Activated CD4-positive, CD25-positive, alpha-beta regulatory T cell (primary cell): ENCODE measurements at places on chromosomes 11 and 22.
A peak's percentile ranks its signal among the peaks of the same experiment; 100 is the strongest.

DNA sequence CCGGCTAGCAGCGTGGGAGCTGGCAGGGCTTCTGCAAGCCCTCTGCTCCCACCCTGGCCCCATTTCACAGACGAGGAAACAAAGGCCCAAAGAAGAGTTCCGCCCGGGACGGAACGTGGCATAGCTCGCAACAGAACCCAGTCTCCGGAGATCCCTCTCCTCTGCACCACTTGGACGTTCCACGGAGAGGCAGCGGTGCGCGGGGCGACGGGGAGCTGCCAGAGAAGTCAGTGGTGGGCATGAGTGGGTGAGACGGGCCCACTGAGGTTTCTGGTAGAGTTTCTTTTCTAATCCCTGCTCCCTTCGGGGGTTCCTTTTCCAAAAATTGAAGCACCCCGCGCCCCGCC is 554 bp upstream of the NECTIN1 start:
- DNase-seq, result no peak

DNA sequence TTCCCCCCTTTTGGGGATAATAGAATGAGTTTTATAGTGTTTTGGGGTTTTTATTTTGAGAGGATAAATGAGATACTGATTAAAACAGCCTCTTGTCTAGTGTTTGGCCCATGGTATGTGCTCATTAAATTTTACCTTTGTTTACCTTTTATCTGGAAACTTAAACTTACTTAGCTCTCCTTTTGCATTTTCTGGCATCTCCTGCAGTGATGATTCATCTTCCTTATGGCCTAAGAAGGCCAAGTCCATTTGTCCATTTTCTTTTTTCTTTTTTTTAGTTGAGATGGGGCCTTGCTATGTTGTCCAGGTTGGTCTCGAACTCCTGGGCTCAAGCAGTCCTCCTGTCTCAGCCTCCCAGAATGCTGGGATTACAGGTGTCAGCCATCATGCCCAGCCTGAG is 156.3 kb downstream of the COMMD9 start:
- DNase-seq, result no peak

GRCh38 chr11:117052196-117053149 is 45.8 kb downstream of the SIK3 start:
- no peak for DNase-seq

DNA sequence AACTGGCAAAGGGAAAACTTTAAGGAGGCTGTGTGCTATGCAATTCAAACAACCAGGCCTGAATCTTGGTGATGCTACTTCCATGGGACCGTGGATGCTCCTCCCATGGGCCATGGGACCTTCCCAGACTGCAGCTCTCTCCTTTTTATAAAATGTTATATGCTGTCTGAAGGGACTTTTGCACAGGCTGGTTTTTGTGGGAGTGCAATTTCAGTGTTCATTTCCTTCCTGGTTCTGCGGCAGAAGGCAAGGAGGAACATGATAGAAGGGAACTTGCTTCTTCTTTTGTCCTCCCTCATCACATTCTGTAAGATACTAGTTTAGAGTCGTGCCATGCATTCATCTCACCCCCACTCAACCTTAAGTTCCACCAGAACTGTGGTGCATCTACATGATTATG is 68.9 kb downstream of the C11orf58 start:
- DNase-seq, result no peak

- peak; percentile 42 for DNase-seq
Measured at GRCh38 chr11:94543695-94544645, at the start of gene FUT4. Gene FUT4, plus strand, starts transcription at chr11:94543921. Its CDS starts 213 bp downstream, at chr11:94544134.

DNA sequence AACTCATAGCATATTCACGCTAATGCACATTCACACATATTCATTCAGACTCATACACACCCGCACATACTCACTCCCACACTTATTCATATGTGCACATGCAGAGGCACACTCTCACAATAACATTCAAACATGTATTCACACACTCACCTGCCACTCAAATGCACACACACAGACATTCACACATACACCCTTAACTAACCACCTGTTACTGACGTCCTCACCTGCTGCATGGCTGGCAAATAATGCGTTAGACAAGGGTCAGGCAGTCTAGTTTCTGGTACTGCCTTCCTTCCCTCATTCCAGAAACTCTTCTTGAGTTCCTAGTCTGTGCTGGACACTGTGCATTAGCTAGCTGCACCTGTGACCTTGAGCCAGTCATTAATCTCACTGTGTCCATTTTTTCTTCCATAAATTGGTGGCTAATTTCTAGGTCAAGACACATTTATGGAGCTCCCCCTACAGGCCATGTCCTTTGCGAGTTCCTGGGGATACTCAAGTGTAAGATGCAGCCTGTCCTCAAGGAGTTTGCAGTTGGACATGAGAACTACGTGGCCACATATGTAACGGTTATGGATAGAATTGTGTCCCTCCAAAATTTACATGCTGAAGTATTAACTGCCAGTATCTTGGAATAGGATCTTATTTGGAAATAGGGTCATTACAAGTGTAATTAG is 34.5 kb upstream of the SEZ6L start:
- no peak for DNase-seq

DNA sequence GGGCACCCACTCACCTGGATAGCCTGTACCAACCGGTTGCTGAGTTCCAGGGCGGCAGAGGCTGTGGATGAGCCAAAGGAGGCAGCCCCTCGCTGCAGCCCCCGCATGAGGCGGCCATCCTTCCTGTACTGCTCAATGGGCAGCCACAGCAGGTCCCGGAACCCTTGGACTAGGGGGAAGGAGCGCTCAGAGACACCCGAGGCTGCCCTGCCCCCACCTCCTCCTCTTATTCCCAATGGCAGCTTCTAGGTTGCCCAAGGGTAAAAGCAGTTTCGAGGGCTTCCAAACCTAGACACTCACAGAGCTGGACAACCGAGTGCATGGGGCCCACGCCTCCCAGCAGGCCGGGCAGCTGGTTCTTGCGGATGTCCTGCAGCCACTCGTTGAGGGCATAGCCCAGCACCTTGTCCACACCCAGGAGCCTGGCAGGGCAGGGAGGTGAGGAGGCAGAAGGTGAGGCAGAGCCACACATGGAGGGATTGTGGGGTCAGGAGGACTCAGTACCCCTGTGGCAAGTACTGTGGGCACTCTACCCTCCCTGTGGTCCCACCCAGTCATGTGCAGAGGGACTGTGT is 18.1 kb upstream of the EHD1 start:
- DNase-seq, result no peak

DNA sequence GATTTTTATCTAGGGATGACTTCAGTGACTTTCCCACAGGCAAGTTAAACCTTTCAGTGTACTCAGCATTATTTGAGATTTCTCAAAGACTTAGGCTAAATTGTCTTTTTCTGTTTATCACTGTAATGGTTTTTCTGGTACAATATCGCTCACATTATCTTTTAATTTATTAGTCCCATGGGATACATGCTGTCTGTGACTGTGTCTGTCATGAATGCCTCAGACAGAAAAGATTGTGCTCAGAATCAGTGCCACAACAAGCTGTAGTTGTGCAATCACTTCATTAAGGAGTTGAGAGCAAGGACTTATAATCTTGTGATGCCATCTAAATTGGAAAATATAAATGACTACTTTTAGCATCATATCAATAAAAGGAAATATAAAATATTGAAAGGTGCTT is 2374.2 kb upstream of the RAG2 start:
- DNase-seq, result no peak

DNA sequence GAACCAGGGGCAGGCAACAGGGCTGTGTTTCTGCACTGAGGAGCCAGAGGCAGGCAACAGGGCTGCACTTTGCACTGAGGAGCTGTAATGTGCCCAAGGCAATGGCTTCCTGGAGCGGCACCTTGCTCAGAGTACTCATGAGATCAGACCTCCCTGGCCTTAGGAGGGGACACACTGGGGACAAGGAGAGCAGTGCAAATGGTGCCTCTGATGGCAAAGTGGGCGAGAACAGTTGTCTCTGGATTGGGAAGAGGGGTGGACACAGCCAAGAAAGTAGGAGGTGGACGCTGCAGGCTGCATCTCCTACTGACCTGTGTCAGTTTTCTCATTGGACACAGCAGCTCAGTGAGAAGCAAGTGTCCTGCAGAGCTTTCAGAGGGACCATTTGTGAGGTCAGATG is 1443.3 kb downstream of the TBC1D22A start:
- no peak for DNase-seq

- DNase-seq, result no peak
Measured at GRCh38 chr11:26194881-26195280, 137.0 kb upstream of the ANO3 start.

DNA sequence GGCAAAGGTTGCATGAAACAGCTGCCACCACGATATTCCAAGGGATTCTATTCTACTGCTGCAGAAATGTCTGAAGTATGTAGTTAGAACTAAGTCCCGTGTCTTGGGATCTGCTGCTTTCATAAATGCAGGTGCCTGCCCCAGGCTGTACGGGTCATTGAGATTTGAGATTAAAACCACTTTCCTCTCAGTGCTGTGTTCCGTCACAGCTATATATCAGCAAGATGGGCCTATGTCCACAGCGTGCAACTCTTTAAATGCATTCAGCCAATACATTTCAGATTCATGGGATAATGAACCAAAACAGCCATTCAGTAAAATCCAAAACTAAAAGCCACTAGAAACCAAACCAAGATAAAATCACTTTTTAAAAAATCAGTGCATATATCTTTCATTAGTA is 107.3 kb upstream of the LUZP2 start:
- DNase-seq, result no peak

DNA sequence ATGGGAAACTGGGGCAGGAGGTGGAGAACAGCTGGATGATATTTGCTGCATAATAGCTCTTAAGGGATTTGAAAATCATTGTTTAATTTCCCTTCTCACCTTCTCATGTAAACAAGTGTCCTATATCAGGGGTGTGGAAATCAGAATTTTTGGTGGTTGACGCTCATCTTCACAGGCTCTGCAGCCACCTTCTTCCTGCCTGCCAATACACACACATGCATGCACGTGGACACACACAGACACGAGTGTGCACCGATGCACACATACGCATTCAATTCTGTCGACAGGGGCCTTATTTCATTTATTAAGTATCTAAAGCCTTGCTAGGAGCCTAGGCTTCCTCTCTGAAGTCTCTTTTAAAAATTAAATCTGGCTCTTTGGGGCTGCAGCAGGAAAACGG is 349.4 kb upstream of the NCAM1 start:
- no peak for DNase-seq

GRCh38 chr22:26333088-26333800 is 95.8 kb upstream of the ASPHD2 start:
- no peak for DNase-seq

DNA sequence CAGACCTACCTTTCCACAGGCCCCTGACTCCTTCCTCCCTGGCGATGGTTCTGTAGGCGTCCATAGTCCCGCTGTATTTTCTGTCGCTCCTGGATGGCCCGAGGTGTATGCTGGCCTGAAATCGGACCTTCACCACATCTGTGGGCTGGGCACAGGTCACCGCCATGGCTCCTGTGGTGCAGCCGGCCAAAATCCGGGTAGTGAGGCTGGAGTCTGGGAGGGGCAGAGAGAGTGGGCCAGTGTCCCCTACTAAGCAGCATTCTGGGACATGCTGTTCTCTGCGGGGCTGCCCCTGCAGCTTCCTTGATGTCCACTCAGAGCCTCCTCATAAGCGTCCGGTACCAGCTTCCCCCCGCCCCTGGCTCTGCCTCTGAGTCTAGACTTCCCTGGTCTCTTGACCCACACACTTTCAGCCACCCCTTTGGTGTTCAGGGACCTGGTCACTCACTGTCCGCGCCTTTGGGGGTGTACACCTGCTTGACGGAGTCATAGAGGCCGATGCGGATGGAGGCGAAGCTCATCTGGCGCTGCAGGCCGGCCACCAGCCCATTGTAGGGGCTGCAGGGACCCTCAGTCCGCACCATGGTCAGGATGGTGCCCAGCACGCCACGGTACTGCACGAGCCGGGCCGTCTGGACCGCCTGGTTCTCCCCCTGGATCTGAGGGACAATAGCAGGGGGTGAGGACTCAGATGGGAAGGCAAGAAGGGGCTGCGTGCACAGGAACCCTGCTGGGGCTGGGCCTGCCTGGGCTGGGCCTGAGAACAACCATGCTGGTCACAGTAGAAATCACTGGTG is 3.0 kb downstream of the UCP3 start:
- no peak for DNase-seq

DNA sequence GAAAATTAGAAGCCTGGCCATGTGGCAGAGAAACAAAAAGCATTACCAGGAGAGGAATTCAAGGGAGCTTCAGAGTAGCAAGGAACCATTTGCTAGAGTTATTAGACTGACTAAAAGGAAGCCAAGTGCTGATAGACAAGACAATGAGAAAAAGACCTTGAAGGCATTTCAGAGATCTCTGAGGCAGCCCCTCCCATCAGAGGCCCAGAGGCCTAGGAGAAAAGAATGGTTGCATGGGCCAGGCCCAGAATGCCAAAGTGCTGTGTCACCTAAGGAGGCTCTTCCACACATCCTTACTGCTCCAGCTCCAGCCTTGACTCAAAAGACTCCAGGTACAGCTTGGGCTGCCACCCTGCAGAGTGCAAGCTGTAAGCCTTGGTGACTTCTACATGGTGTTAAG is 61.8 kb upstream of the POU2AF2 start:
- DNase-seq, result no peak

DNA sequence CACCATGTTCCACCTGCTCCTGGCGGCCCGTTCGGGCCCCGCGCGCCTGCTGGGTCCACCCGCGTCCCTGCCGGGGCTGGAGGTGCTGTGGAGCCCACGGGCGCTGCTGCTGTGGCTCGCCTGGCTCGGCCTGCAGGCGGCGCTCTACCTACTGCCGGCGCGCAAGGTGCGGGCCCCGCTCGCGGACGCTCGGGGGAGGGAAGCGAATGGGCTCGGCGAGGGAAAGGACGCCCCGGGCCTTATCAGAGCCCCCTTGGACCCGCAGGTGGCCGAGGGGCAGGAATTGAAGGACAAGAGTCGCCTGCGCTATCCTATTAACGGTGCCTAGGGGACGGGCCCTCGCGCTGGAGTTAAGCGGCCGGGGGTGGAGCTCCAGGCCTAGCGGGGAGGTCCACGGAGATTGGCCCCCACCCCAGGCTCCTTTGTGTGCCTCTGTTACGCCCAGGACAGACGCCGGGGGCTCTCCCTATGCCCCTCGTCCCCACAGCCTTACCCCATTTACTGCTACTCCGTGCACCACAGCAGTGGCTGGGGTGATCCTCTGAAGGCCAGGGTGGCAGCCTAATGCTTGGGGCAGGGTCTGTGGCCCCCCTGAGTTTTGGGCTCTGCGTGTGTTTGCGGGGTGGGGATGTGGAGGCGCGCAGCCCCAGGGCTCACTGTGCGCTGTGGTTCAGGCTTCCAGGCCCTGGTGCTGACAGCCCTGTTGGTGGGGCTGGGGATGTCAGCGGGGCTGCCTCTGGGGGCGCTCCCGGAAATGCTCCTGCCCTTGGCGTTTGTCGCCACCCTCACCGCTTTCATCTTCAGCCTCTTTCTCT is 1.1 kb downstream of the TM7SF2 start:
- peak; percentile 53 for DNase-seq

DNA sequence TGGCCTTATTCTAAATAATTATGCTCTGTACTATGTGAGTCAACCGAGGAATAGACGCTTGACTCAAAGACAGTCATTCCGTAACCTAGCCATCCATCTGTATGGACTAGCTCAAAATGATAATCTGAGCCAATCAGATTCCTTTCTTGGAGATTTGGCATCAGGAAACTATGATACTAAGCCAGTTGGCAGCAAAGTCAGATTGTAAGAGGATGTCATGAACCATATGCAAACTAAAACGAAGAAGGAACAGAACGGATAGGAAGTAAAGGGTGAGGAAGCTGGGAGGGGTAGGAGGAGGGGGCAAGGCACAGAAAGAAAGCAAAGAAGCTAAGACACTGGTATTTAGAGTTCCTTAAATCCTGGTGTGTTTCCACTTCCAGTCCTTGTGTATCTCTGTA is 10.7 kb upstream of the SESN3 start:
- DNase-seq, result no peak
